Activated CD8-positive, alpha-beta memory T cell treated with anti-CD3 and anti-CD28 coated beads for 48 hours (primary cell): ENCODE measurements at places on chromosomes 4 and X.

- no peak for DNase-seq
Measured at GRCh38 chrX:69136546-69137331, 28.5 kb downstream of the PJA1 start.

GRCh38 chr4:158170691-158171561 lies 1.9 kb downstream of the GASK1B start:
- no peak for DNase-seq

- DNase-seq, result no peak
Measured at GRCh38 chrX:48616576-48616975, 19.3 kb downstream of the WDR13 start.

- no peak for DNase-seq
Measured at GRCh38 chrX:80879143-80879542, 69.5 kb upstream of the BRWD3 start.

GRCh38 chr4:133799717-133800315 lies 401.8 kb downstream of the PABPC4L start:
- no peak for DNase-seq

GRCh38 chr4:24434241-24434640 lies 150.1 kb downstream of the DHX15 start:
- no peak for DNase-seq

DNA sequence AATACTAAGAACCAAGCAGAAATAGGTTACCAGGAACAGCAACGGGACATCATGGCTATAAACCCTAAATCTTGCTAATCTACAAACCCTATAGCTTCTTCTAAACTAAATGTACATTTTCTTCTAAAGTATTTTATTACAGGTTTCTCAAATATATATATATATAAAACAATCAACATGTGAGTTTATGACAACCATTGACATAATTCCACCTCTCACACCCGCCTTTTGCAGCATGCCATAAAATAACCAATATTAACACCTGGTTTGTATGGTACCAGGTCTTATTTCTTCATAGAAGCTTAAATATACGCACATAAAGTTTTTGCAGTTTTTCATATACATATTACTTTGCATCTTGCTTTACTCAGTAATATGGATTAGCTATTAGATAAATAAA lies 955.3 kb upstream of the LCORL start:
- DNase-seq, result no peak
